Ovary (tissue), 10 donors: ENCODE measurements at places on chromosomes 16 and 17. TPM values are rescaled to one million over a fixed set of nuclear protein-coding genes. Genes with fewer than 3 reads are reported as not detected.

The MT4 gene
- total RNA-seq = not detected

DNA sequence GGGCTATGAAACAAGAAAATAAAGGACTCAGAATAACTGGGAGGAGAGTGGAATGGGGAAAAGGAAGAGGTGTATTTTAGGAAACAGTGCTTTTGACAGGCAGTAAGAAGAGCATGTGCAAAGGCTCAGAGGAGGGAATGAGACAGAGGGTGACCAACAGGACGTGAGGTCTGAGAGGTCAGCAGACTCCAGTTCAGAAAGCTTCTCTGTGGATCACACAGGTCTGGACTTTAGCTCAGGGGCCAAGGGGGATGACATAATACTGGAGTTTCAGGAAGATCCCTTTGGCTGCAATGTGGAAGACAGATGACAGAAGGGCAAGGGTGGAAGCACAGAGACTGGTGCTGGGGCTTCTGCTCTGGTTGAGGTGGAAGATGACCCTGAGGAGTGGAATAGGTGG lies 489.9 kb upstream of the CDH5 start:
- no peak for DNase-seq

DNA sequence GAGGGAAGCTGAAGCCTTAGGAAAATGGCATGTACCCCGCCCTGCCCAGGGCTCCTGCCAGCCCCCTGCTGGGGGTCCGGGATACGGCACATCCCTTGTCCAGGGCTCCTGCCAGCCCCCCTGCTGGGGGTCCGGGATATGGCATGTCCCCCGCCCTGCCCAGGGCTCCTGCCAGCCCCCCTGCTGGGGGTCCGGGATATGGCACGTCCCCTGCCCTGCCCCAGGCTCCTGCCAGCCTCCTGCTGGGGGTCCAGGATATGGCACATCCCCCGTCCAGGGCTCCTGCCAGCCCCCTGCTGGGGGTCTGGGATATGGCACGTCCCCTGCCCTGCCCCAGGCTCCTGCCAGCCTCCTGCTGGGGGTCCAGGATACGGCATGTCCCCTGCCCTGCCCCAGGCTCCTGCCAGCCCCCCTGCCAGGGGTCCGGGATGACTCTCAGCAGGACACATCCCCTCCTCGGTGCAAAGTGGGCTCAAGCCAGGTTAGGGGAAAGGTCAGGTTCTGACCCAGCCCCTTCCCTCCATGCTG lies 43.2 kb downstream of the RPH3AL start:
- DNase-seq = no peak

The RAMP2 gene
- 33.1 TPM for total RNA-seq
